ENCODE measurements at places on chromosomes 5 and 9.

GRCh38 chr5:147821766-147822165 lies 9.7 kb downstream of the SPINK1 start:
- no peak for DNase-seq

DNA sequence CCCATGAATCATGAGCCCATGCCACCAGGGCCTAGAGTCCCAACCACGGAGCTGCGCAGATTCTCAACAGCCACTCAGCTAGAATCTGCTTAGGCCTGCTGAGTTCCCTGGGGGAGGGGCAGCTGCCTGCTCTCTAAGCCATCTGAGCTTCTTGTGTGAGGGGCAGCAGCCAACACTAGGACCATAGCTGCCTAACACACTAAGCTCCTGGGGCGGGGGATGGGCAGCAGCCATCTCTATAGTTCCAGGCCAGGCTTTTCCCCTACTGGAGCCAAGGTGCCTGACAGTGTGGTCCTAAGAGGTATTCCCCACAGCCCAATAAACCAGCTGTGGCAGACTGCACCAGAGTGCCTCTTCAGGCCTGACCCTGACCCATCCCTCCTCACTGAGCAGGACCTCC lies 255.9 kb upstream of the ACO1 start:
- no peak for DNase-seq

DNA sequence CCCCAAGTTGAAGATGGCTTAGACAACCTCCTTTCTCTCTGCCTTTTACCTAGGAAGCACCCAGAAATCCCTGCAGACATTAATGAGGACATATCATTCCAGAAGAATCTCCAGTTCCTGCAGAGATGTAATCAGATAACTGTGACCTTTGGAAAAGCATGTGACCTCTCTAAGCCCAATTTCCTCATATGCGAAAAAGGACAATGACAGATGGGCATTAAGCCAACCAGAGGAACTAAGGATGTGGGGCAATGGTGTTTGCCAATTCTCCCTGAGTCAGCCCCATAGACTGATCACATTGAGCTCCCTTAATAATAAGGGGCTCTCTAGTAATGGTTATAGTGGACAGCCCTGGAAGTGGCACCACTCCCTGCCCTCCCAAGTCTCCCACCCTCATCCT lies 10.1 kb upstream of the FOXI1 start:
- no peak for DNase-seq

DNA sequence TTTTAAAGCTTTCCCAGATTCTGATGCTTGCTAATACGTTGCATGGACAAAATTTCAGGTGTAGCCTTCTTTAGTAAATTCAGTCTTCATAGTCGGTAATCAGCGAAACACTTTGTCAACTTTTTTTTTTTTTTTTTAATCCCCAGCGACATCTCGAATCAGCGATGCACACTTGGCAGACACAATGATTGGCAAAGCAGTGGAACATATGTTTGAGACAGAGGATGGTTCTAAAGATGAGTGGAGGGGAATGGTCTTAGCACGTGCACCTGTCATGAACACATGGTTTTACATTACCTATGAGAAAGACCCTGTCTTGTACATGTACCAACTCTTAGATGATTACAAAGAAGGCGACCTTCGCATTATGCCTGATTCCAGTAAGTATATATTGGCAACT lies 66.8 kb upstream of the NXNL2 start:
- no peak for DNase-seq

GRCh38 chr9:99303177-99303576 lies 81.1 kb downstream of the SEC61B start:
- no peak for DNase-seq

GRCh38 chr9:237858-238345 lies 23.2 kb downstream of the DOCK8 start:
- DNase-seq, result no peak

DNA sequence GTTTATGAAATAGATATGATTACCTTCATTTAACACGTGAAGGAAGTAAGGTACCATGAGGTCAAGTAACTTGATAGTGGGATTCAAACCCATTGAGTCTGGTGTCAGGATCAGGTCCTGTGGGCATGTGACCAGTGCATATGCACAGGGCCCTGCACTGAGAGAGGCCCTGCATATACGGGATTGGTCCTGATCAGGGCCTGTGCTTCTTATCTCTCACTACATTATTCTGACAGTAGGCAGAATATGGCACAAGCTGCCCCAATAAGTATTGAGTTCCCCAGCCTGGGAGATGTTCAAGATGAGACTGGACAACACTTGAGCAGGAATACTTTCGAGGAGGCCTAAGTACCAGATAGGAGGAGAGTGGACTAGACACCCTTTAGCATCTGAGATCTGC lies 44.0 kb downstream of the GALNT10 start:
- DNase-seq, result no peak

GRCh38 chr5:89473196-89473595 lies 590.2 kb upstream of the MEF2C start:
- DNase-seq, result no peak

GRCh38 chr9:89848060-89849040 lies 243.5 kb downstream of the GADD45G start:
- no peak for DNase-seq

DNA sequence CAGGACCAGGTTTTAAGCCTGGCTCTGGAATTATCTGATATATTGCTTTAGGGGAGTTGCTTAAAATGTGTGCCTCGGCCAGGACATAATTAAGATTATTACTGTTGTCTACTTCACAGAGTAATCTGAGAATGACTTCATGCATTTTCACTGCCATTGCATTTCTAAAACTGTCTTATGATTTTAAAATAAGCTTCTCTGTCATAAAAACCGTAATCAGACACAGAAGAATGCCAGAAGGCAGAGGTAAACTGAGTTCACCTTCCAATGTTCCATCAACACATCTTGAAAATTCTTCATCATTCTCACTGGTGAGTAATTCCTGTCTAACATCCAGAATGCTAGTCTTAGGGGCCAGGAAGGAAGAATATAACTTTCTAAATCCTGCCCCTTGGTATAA lies 47.1 kb downstream of the ISOC1 start:
- DNase-seq, result no peak

GRCh38 chr9:99531313-99531712 lies 290.4 kb upstream of the NR4A3 start:
- no peak for DNase-seq

- no peak for DNase-seq
Measured at GRCh38 chr5:133569347-133569746, 43.0 kb downstream of the FSTL4 start.

DNA sequence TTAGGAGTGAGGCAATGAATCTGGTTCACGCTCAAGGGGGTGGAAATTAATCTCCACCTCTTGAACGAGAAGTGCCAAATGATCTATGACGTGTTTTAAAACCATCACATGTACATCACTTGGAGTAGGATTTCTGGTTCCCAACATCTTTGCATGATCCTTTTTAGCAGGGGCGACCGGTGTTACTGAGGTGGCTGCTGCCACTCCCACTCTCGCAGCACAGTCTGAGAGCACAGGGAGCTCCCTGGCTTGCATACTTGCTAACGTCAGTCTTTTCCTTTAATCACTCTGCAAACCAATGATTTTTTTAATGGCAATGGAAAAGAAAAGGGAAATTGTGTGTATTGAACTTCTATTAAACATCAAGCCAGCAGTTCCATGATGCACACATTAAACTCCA lies 624.4 kb downstream of the IRX1 start:
- no peak for DNase-seq

GRCh38 chr9:37179576-37179975 lies 59.2 kb downstream of the ZCCHC7 start:
- DNase-seq, result no peak

GRCh38 chr5:177403102-177403791 lies 2.8 kb upstream of the PFN3 start:
- DNase-seq, result peak; percentile 56

- no peak for DNase-seq
Measured at GRCh38 chr5:132540764-132541163, 2.6 kb downstream of the IL5 start.

DNA sequence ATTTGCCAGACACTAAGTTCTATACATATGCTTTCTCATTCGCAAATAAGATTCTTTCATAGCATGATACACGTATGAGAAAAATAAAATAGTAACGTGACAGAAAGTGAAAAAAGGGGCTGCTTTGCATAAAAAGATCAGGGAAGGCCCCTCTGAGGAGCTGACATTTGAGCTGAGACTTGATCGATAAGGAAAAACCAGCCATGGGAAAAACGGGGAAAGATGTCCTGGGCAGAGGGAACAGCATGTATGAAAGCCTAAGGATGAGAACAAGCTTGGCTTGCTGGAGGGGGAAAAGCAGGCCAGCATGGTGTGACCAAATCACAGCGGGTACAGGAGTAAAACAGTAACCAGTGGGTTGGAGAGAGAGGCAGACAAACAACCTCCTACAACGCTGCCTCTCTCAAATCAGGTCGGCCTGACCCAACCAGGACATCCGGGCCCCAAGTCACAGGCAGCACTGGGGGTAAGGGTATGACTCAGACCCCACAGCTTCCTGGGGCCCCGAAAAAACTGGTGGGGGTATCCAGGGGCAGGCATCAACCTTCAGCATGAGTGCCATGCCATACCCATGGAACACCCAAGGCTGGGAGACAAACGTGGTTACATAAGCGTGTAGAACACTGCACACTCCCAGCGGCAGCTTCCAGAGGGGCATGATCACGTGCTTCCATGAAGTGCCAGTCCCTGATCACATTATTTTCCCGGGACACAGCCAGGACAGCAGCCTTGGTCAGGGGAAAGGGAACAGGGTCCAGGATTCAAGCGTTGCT lies 2.2 kb downstream of the TNIP1 start:
- DNase-seq, result peak; percentile 65

DNA sequence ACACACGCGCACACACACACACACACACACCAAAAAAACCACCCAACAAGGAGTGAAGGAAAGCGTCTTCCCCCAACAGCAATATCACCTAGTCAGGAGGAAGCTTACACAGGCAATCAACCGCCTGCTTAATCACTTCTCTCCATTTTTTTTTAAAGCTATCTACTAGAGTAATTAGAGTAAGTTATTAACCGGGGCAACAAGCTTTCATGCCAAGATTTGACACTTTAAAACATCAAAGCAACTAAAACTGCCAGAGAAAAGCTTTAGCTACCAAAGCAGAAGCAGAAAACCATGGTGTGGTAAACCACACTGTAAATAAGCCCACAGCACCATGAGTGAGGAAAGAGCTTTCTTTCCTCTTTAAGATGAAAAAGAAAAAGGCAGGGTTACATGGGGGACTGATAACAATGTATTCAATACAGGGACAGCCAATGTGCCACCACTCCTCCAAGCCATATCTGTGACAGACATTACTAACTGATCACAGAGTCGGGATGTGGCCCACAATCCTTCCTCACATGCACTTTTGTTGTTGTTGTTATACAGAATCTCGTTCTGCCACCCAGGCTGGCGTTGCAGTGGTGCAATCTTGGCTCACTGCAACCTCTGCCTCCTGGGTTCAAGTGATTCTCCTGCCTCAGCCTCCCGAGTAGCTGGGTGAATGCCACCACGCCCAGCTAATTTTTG lies 282.1 kb downstream of the CRB2 start:
- no peak for DNase-seq

DNA sequence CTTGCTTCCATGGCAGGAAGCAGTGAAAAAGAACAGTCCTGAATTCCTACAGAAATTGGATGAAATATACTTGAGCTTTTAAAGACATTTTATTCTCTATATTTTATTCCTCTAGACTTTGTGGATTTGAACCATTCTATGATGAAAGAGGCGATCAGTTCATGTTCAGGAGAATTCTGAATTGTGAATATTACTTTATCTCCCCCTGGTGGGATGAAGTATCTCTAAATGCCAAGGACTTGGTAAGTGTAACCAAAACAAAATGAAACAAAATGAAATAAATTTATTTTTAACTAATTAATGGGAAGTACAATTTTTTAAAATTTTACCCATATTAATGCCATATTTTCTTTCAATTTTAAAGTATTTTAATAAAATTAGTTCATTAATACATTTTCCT lies 34.1 kb downstream of the STARD4 start:
- DNase-seq, result no peak

GRCh38 chr5:103041071-103041676 lies 78.8 kb downstream of the GIN1 start:
- no peak for DNase-seq

GRCh38 chr5:133273661-133274596 lies 222.1 kb downstream of the HSPA4 start:
- no peak for DNase-seq

DNA sequence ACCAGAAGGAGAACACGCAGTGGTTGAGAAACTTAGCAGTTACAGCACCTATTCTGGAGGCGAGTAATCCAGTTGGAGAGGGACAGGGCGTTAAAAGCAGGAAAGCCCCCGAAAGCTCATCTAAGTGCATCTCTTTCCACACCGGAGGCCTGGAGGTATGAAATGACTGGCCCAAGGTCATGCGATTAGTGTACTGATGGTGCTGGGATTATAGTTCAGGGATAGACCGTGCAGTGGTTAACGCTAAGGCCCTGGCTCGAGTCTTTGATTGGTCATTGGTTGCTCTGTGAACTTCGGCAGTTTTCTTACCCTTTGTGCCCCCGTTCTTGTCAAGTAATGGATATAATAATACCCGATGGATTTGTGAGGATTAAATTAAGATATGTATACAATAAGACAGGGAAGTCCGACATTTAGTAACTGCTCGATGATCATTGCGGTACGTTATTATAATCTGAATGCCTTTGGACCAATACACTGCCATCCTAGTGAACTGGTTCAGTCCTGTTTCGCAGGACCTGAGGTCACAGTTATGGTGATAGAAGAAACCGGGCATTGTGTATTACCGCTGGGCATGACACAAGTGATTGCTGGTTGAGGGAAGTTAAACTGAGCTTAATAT lies 960 bp downstream of the CANX start:
- no peak for DNase-seq

DNA sequence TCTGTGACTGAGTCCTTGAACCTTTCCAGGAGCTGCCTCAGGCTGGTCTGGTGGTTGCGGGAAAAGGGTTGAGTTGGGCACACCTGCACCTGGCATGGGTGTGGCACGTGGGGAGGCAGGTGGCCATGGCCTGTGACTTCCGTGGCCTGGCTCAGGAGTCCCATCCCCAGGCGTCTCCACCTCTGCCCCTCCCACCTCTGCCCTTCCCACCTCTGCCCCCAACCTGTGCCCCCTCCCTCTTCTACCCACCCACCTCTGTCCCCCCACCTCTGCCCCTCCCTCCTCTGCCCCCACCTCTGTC lies 1.9 kb upstream of the QRFP start:
- no peak for DNase-seq

GRCh38 chr5:33068786-33069185 lies 357.7 kb downstream of the NPR3 start:
- DNase-seq, result no peak

- DNase-seq, result no peak
Measured at GRCh38 chr5:172554562-172554961, 86.5 kb upstream of the NEURL1B start.

- no peak for DNase-seq
Measured at GRCh38 chr9:93129691-93130500, 4.2 kb downstream of the NINJ1 start.

DNA sequence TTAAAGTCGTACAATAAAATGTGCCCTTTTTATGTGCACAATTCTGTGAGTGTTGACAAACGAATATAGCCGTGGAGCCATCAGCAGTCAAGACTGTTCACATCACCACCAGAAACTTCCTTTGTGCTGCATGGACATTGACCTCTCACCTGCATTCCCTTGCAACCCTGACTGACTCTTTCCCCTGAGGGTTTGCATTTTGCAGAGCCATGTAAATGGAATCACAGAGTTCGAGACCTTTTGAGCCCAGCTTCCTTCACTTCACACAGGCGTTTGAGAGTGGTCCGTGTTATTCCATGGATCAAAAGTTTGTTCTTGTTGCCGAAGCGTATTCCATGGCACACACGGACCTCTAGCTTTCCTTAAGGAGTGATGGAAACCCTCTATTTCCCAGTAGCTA lies 328.2 kb downstream of the DRD1 start:
- no peak for DNase-seq
